ENCODE measurements at places on chromosomes 5 and 9.
A peak's percentile ranks its signal among the peaks of the same experiment; 100 is the strongest.

- no peak for DNase-seq
Observed at GRCh38 chr5:39657943-39658342, 233.2 kb upstream of the DAB2 start.

- DNase-seq = no peak
Observed at GRCh38 chr5:37549411-37549810, 170.3 kb downstream of the WDR70 start.

GRCh38 chr5:93359296-93359959 is 221.6 kb downstream of the NR2F1-AS1 start:
- no peak for DNase-seq

GRCh38 chr5:157213527-157214243 is 33.0 kb downstream of the ITK start:
- no peak for DNase-seq

- DNase-seq = no peak
Observed at GRCh38 chr5:169993485-169993790, 13.1 kb upstream of the INSYN2B start.

DNA sequence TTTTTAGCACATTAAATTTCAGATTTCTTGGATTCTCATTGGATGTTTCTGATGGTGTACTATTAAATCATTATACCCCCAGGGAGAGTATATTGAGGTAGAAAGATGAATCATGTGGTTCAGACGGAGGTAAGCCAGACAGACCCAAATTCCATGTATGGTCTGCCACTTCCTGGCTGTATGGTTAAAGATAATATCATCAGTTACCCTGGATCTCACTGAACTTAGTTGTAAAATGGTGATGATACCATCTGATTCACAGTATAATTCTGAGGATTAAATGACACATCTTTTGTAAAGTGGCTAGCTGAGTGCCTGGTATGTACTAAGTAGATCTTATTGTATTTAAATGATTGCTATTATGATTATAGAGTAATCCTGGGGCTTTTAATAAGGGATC is 9.3 kb downstream of the SLC27A6 start:
- DNase-seq = no peak

GRCh38 chr9:134146774-134147493 is 11.1 kb downstream of the WDR5 start:
- no peak for DNase-seq

DNA sequence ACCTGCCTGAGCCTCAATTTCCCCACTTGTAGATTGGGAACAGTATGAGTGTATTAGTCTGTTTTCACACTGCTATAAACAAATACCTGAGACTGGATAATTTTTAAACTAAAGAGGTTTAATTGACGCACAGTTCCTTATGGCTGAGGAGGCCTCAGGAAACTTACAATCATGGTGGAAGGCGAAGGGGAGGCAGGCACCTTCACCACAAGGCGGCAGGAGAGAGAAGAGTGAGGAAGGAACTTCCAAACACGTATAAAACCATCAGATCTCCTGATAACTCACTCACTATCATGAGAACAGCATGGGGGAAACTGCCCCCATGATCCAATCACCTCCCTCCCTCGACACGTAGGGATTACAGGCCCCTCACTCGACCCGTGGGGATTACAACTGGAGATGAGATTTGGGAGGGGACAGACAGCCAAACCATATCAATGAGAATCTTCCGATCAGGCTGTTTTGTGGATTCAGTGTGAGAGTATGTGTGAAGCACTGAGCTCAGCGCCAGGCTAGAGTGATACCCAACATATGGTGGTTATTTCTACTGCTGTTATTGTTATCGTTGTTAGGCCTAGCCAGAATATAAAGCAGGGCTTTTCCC is 14.6 kb upstream of the LMX1B start:
- no peak for DNase-seq

DNA sequence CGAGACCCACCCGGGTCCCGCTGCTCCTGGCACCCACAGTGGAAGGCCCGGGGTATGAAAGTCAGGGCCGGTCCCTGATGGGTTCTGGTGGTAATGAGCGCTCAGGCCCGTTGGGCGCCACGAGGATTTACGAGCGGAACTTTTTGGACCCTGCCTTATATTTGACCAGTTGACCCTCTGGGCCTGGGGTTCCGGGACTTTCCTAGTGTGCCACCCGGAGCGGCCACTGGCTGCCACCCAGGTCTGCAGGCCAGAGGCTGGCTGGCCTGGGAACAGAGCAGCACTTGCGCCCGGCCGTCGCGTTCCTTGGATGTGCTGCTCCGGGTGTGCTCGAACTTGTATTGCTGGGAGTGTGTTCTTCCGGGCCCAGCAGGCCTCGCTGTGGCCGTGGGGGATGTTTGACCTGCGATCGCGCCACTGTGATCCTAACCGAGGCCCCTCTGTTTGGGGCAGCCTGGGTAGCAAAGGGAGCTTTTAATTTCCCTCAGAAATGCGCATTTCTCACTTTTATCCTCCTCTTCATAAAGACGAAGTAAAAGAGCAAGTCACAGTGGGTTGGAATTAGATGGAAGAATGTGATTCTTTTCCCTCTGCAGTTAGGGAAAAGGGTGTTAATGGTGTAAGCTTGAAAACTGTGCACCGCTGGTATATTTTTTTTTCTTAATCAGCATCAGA is 1.2 kb downstream of the F2RL1 start:
- no peak for DNase-seq

DNA sequence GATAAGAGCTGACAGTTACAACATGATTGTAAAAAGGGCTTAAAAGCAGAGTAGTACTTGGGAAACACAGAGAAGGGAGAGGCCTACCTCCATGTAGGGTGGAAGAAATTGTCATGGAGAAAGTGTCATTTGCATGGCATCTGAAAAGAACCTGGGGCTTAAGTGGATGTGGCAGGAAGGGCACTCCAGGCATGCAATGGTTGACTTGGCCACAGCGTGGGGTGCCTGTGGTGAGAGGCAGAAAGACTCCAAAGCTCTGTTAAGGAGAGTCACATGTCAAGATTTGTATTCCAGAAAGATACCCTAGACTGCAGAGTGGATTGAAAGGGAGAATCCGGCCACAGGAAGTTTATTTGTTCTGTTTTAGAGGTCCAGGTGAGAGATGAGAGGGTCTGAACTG is 2.4 kb downstream of the POLR3G start:
- no peak for DNase-seq

- no peak for DNase-seq
Observed at GRCh38 chr9:5909976-5910375, 19.3 kb downstream of the MLANA start.

DNA sequence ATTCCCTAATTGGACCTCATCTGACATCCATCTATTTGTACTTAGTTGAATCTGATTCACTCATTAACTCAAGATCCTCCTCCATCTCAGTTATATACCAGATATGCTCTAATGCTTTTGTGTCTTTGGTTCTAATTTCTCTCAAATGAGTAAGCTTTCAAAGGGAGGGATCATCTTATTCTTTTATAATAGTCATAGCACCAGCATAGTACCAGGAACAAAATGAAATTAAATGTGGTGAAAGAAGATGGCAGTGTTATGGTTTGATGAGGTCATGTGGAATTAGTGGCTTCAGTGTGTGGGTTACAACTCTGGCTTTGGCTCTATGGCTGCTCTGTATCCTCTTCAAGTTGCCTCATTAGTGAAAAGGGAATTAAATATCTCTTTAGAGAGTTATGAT is 32.5 kb upstream of the ZNF366 start:
- DNase-seq = no peak

GRCh38 chr9:97721396-97721795 is 24.3 kb upstream of the XPA start:
- no peak for DNase-seq

DNA sequence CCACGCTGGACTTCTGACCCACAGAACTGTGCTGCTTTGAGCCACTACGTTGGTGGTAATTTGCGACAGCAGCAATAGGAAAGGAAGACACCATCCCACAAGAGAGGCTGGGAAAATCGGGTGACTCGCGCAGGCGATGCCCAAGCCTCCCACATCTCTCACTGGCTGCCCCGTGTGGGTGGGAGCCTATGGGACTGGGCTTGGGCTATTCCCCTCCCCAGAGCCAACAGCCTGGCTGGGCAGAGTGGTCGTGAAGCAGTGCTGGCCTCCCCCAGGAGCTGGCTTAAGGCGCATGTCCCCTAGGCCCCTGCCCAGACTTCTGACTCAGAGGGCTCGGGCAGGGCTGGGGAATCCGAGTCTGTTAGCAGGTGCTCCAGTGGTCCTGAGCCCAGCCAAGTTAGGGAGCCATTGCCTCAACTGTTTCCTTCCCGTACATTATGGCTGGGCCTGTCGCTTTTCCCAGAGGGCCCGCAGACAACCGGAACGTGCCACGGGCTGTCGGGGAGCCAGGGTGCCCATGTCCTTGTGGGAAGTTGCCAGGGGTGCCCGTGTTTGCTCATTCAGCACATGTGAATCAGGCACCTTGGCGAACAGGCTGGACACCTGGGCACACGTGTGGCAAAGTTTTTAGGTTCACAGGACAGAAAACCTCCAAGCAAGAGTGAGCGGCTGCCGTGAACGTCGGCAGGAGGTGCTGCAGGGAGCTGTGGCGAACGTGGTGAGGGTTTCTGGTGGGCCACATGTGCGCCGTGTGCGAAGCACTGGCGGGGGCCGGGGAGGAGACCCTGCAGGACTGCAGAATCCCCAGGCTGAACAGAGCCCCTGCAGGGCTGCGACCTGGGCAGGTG is 7.0 kb upstream of the RASGEF1C start:
- no peak for DNase-seq

GRCh38 chr9:33233626-33234342 is 6.2 kb upstream of the SPINK4 start:
- peak; percentile 0 for DNase-seq

DNA sequence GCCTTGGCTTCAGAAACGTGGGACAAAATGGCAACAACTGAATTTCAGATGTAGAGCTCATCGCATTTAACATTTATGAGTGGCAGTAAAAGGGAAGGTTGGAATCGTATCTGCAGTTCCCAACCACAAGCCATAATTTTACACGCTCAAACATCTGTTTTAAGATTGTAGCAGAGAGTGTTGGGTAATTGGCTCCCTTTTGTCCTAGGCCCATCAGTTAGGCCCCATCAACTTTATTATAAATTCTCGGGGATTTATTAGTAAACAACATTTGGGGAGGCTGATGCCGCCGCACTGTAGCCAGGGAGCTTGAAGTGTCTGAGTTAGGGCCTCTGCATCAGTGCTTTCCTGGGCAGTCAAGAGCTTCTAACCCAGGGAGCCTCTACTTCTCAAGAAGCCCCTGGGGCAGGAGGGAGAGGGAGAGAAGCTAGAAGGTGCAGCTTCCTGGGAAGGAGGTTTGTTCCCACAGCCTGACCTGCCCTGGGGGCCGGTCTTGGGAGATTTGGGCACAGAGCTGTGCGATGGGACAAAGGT is 66.2 kb downstream of the HSPA4 start:
- peak; percentile 39 for DNase-seq

DNA sequence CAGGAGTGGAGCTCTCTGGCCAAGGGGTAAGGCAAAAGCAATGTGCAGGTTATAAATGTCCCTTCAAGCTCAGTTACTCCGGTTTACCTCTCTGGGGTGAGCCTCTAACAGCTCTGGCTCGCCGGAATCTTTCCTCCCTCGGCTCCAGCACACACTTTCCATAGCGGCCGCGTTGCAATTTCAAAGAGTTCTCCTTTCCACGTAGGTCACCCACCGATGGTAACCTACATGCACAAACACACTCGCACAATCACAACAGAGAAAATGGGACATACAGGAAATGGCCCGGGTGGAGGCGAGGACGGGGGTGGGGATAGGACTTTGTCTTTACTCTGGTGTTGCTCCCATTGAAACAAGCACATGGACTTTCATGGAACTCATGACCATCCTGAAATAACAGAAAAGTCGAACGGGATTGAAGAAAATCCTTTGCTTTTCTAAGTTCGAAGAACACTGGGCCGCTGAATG is 1.2 kb downstream of the LHFPL2 start:
- no peak for DNase-seq

- DNase-seq = no peak
Observed at GRCh38 chr5:36236801-36237200, 4.9 kb downstream of the NADK2 start.

GRCh38 chr5:154049636-154050035 is 10.9 kb downstream of the MFAP3 start:
- DNase-seq = no peak

- no peak for DNase-seq
Observed at GRCh38 chr5:132472431-132472830, 18.1 kb downstream of the IRF1 start.

DNA sequence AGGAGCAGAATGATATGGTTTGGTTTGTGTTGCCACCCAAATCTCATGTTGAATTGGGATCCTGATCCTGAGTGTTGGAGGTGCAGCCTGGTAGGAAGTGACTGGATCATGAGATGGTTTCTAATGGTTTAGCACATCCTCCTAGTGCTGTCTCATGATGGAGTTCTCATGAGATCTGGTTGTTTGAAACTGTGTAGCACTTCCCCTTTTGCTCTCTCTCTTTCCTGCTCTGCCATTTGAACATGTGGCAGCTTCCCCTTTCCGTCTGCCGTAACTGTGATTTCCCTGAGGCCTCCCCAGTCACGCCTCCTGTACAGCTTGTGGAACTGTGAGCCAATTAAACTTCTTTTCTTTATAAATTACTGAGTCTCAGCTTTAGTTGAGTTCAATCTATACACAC is 756.8 kb upstream of the CDH6 start:
- DNase-seq = no peak

- no peak for DNase-seq
Observed at GRCh38 chr9:36966371-36967097, 67.5 kb downstream of the PAX5 start.

- no peak for DNase-seq
Observed at GRCh38 chr5:132812781-132813598, at the start of gene SOWAHA. TSS of gene SOWAHA (plus strand) at chr5:132813302. CDS start at chr5:132813622, 320 bp downstream.

DNA sequence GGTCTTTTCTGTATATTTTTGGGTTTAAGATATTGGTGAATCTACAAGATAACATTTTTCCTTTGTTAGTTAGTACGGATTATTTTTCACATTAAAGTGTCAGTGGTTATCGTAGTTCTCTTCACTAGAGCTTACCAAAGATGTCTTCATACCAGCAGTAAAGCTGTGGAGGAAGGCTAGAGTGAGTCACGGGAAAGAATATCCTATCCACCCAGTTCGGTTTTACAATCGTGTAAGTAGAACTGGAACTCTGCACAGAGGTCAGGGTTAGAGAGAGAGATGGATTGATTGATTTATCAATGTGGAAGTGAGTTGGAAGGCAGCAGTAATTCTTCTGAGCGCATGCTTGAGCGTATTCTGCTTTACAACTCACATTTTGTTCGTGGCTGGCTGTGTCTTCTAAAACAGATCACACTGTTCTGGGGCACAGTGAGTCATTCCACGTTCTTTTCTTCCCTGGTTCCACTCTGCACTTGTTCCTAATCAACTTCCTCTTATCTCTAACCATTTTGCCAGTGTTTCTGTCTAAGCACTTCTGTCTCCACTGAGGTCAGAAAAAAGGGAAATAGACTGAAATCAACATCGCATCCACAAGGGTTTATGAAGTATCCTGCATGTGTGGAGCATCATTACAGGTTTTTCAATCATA is 86.5 kb upstream of the ARRDC3 start:
- no peak for DNase-seq

- DNase-seq = no peak
Observed at GRCh38 chr5:103177543-103177942, 57.4 kb downstream of the PPIP5K2 start.

DNA sequence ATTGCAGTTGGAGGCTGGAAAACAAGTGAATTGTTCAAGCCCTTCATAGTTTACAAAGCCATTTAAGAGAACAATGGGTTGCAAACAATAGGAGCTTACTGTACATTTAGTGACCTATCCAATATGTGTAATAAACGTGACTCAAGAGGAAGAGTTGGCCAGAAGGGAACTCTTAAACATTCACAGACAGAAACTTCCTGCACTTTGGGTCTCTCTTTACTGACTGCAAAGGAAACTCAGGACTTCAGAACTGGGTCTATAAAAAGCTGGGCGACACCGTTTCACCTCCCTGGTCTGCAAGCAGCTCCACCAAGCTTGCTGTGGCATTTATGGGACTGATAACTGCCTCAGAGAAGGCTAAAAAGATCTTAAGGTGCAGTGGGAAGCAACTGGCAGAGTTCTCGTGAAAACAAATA is 48.7 kb upstream of the SPATA31D4 start:
- no peak for DNase-seq
